ENCODE measurements at places on chromosomes 7 and 10.

DNA sequence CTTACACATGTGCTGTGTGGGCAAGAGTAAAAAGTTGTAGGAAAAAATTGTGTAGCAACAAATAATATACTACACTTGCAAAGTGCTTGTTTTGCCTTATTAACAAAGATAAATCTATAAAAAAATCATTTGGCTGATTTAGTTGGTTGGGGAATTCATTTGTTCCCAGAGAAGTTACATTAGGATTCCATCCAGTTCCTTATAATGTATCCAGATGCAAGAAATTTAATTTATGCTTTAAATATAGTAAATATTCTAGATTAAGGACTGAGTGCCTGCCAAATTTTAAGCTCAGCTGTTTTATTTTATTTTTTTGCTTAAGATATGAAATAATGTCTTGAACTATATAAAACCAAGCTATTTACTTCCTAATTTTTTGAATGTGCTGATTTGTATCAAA is 1169.9 kb downstream of the NXPH1 start:
- DNase-seq = no peak

DNA sequence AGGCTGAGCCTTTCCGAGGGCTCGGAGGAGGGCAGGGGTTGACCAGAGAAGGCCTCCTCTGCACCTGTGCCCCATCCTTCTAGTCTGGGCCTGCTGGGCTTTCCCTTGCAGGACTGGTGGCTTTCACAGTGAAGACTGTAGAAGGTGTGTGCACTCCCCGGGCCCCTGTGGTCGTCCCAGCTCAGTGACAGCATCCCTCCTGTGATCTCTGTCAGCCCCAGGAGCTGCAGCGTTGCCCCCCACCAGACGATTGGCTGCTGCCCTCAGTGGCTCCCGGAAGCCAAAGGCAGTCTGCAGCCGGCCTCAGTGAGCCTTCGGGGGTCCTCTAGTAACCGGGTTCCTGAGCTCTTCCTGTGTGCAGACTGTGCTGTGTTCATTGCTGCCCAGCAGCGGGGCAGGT is 69.4 kb upstream of the EN2 start:
- no peak for DNase-seq

GRCh38 chr7:143492043-143492471 is 14.4 kb downstream of the TAS2R41 start:
- DNase-seq = peak; percentile 41

DNA sequence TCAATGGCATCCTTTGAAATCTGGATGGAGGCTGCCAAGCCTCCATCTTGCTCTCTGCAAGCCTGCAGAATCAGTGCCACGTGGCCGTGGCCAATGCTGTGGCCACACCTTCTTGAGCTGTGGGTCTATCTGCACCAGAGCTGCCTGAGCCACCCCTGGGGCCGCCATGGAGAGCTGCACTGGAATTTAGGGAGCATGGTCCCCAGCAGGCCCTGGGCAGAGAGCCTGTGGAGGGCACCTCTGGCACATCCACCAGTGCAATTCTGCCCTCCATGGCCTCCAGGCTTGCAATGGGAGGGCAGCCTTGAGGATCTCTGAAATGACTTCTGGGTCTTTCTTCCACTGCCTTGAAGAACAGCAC is 55.6 kb upstream of the NKX6-2 start:
- no peak for DNase-seq

DNA sequence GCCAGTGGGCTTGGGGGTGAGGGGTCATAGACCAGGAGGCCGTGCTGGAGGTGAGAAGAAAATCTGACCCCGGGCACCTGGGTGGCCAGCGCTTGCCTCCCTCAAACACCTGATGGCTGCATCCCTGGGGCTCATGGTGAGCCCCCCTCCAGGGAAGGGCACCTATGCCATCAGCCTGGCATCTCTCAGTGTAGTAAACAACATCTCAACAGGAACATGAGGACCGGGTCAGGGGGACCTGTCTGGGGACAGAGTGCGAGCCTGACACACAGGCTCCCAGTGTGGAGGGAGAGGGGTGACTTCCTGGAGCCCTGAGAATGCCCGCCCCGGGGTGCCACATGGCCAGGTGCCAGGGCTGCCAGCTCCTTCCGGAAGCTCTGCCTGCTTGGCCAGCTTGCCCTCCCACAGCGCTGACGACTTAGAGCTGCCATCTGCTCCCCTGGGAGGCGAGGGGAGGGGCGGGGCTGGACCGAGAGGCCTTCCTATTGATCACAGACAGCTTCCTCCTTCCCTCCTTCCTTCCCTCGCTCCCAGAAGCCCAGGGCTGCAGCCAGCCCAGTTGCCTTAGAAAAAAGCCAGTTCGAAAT is 12.3 kb downstream of the STX1A start:
- DNase-seq = peak; percentile 34

GRCh38 chr10:102450374-102451104 is 804 bp downstream of the C10orf95 start:
- DNase-seq = peak; percentile 76

DNA sequence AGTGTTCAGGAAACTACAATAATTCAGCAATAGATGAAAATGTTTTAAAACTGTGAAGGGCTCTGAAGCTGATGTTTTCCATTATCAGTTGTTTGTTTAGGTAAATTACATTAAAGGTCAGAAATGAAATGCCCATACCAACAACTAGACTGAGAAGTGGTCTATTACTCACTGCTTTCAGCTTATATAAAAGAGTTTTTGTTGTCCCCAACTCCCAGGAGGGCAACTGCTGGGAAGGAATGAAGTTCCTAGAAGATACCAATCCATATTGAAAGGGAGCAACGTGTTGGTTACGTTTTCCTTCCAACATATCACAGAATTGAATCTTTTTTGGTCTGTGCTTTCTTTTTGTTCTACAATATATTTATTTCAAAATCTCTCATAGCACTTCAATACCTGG is 330.6 kb upstream of the LRRN3 start:
- no peak for DNase-seq

- no peak for DNase-seq
These were observed 29.6 kb downstream of the POR start for GRCh38 chr7:75944507-75944906.

DNA sequence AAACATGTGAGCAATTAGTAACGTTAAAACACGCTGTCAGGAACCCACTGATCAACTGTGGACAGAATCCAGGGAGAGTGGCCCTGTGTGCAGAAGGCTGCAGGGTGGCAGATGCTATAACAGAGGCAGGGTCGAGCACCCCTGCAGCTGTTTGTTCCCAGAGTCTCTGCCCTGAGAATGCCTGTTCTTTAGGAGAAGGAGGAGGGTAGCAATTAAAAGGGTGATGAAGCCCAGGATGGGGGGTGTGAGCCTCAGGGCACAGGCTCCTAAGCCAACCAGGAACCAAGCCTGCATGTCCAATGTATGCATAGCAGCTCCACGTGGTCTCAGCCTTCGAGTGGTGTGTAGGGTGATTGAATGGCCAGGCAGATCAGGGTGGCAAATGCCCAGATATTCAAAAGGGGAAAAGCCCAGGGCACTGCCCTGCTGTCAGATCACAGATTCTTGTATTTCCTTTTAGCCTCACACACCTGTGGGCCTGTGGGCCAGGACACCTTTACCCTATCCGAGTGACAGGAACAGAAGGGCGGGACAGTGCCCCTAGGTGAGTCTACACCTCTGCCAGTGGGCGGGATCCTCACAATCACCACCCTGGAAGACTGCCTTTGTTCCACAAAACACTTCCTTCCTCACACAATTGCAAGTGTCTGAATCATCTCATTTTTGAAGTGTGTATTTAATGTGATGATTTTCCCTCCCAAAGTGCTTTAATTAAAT is 7.3 kb downstream of the WDFY4 start:
- no peak for DNase-seq

DNA sequence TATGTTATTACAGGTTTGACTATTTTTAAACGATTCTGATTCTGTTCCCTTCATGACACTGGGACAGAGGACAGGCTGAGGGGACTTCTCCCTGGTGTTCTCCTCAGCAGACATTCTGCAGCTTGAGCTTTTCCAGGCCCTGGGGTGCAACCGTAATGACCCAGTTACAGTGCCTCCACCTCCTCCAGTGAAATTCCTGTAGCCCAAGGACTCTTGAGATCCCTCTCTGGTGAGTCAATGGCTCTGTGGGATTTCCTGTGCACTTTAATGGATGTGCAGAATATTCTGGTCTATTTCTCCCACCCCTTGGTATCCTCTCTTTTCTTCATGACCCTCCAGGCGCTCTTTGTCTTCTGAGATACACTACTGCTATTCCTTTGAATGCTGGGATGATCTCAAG is 319.3 kb downstream of the INHBA start:
- no peak for DNase-seq

DNA sequence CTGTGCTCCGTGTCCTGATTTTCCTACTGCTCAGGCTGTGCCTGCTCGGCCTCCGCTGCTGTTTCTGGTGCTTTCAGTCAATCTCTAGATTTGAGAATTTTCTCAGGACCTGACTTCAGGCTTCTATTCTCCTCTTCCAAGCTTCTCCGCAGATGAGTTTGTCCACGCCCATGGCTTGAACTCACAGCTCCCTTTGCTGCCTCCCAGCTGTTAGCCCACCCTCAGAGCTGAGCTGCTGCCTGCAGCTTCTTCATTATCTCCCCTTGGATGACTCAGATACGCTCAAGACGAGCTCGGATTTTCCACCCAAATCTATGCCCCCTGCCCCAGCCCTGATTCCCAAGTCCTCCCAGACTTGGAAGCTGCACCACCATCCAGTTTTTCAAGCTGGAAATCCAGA is 104.7 kb downstream of the FGFR2 start:
- no peak for DNase-seq

GRCh38 chr10:130138479-130138866 is 2.3 kb downstream of the GLRX3 start:
- DNase-seq = no peak

GRCh38 chr10:33521062-33521461 is 186.6 kb upstream of the NRP1 start:
- no peak for DNase-seq

- no peak for DNase-seq
These were observed 191.3 kb upstream of the ZNF32 start for GRCh38 chr10:43839973-43840372.

GRCh38 chr7:36034020-36034419 is 119.0 kb upstream of the EEPD1 start:
- DNase-seq = no peak

DNA sequence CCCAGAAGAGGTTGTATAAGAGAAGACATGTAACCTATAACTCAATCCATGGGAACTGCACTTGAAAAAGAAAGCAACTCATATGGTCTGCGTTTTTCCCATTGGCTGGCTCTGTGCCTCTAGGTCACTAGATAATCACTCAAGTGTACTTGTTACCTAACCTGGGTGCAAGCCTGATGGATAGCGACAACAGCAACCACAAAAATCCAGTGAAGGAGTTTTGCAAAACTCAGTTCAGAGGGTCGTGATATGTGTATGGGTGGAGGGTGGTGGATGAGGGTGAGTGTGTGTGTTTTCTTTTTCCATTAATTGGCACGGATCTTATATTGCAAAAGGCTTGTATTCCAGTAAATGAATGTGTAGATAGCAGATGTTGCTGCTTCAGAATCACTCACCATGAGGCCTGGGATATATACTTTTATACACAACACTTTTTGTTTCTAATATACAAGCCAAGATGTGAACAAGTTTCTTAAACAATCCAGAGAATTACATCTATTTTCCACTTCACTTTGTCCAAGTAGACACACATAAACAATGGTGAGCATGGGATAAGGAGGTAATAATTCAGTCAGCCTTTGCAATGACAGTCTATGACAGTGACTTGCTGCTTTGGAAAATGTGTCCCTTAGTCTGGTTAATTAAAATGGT is 286.9 kb upstream of the DKK1 start:
- no peak for DNase-seq

DNA sequence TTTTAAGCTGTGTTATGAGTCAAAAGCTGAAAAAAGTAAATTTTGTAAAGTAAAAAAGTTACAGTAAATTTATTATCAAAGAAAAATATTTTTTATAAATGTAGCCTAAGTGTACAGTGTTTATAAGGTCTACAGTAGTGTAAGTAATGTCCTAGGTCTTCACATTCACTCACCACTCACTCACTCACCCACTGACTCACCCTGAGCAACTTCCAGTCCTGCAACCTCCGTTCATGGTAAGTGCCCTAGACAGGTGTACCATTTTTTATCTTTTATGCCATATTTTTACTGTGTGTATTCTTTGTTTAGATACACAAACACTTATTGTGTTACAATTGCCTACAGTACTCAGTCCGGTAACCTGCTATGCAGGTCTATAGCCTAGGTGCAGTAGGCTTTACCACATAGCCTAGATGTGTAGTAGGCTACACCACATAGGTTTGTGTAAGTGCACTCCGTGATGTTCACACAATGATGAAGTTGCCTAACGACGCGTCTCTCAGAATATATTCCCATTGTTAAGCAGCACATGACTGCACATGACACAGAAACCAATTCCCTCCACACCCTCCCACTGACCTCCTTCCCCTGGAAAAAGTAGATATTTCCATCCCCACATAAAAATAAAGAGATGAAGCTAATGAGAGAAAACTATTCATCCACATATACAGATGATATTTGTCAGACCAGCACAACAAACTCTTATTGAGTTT is 44.8 kb upstream of the FGL2 start:
- peak; percentile 38 for DNase-seq

DNA sequence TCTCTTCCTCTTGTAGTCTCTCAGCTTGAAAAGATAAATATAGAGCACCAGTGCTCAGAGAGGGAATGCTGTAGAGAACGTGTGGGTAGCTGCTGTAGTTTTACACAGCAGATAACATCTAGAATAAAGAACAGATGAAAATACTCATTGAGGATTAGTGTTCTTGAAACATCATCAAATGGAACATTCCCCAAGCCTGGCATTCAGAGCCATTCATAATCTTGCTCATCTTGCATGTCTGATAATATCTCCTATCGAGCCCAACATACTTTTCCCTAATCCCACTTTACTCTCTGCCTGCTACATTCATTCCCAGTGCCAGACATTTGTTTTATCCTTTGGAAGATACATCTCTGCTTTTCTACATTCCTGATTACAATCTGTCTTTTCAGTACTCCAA is 35.2 kb downstream of the MCU start:
- DNase-seq = no peak

DNA sequence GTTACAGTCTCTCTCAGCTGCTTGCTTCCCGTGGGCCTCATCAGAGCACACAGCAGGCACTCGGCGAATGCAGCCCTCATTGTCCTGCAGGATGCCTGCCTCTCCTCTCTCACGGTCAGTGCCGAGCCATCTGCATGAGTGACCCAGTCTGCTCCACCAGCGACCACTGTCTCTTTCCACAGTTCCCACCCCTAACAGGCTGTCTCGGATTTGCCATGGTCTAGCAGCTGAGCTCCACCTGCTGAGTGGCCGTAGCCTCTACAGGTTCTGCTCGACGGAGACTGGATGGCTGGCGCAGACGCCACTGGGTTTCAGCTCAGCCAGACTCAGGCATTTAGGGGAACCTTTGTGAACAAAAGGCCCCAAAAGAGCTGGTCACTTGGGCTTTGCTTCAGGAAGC is 209.4 kb upstream of the FOXK1 start:
- DNase-seq = no peak

DNA sequence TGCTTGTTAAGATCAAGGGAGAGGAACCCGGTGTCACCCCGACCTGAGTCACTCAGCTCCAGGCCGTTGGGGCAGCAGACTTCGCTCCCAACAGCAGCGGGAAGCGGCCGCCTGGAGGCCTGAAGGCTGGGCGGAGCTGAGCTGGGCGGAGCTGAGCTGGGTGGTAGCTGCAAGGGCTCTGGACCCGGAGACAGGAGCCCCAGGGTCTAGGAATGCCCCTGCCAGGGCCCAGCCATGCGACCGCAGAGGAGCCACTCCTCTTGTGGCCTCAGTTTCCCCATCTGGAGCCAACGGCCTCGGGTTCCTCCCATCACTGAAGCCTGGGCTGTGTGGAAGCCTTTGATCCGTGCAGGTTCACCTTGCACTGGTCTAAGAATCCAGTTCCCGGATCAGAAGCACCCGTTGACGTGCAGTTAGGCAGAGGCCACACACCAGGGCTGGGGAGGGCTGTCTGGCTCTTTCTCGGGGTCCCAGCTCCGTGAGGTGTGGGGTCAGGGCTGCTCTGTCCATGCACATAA is 21.9 kb upstream of the DPYSL4 start:
- no peak for DNase-seq
